ENCODE measurements at places on chromosomes 1 and 21.
A peak's percentile ranks its signal among the peaks of the same experiment; 100 is the strongest.

DNA sequence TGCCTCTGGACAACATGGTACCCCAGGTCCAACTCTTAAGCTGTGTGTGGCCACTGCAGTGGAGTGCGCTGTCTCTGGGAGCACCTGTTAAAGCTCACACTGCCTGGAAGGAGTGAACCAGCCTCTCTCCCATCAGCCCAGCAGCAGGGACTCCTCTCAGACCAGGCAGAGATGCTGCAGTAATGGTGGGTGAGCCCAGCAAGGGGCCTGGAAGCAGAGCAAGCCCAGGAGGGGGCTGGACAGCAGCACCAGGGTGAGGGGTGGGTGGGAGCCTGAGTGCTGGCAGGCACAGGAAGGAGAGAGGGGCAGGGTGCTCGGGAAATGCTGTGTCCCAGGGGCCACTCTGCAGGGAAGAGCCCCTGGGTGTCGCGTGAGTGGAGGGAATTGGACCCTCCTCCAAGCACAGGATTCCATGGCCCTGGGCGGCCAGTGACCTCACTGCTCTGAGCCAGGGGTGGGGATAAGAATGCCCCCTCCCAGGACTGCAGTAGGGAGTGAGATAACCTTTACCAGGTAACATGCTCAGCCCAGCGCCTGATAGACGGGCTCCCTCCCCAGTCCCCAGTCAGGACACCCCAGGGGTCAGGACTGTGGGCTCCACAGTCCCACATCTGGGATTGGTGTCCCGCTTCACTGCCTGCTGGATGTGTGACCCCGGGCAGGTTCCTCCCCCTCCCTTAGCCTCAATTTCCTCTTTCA lies 313.1 kb downstream of the MATN1 start:
- no peak for DNase-seq

DNA sequence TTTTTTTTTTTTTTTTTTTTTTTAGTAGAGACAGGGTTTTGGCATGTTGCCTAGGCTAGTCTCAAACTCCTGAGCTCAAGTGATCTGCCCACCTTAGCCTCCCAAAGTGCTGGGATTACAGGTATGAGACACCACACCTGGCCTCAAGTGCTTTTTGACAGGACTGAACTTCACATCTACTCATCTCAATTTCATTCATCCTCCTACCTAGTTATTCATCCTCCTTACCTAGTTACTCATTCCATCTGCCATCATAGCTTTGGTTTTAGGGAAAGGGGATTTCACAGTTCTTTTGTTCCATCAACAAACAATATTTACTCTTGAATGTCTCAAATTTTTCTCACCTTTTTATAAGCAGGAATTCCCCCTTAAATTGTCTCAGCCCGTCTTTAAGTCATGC lies 38.6 kb upstream of the RALGPS2 start:
- no peak for DNase-seq

- no peak for DNase-seq
Measured at GRCh38 chr1:62288662-62289061, 30.6 kb downstream of the KANK4 start.

DNA sequence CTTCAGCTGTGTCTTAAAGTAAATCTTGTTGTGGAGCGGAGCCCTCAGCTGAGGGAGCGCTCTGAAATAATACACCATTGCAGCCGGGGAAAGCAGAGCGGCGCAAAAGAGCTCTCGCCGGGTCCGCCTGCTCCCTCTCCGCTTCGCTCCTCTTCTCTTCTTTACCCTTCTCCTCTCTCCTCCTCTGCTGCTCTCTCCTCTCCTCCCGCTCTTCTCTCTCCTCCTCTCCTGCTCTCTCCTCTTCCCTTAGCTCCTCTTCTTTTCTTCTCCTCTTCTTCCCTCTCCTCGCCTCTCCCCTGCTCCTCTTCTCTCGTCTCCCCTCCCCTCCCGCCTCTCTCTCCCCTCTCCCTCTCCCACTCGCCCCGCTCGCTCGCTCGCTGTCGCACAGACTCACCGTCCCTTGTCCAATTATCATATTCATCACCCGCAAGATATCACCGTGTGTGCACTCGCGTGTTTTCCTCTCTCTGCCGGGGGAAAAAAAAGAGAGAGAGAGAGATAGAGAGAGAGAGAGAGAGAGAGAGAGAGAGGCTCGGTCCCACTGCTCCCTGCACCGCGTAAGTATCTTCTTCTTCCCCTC lies at the start of gene PROX1:
TSS of gene PROX1 (plus strand) at position 47 of the 580 bp plus-strand sequence. CDS start 8,563 bp downstream, outside the sequence.
- no peak for DNase-seq

DNA sequence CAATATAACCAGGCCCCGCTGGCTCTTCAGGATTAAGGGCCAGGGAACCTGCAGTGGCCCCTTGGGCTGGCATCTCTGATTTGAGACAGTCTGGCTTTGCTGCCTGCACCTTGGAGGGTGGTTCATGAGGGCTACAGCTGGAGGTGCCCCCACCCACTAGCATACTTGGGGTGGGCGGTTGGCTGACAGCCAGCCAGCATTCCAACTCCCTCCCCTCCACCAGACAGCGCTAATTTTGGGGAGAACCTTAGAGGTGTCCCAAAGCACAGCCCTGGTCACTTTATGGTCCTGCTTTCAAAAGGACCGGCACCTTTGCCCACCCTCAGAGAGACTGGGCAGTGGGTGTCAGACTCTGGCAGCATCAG lies 180.7 kb upstream of the VAMP3 start:
- DNase-seq = no peak

- DNase-seq = no peak
Measured at GRCh38 chr1:20401405-20402010, 84.5 kb downstream of the CAMK2N1 start.

DNA sequence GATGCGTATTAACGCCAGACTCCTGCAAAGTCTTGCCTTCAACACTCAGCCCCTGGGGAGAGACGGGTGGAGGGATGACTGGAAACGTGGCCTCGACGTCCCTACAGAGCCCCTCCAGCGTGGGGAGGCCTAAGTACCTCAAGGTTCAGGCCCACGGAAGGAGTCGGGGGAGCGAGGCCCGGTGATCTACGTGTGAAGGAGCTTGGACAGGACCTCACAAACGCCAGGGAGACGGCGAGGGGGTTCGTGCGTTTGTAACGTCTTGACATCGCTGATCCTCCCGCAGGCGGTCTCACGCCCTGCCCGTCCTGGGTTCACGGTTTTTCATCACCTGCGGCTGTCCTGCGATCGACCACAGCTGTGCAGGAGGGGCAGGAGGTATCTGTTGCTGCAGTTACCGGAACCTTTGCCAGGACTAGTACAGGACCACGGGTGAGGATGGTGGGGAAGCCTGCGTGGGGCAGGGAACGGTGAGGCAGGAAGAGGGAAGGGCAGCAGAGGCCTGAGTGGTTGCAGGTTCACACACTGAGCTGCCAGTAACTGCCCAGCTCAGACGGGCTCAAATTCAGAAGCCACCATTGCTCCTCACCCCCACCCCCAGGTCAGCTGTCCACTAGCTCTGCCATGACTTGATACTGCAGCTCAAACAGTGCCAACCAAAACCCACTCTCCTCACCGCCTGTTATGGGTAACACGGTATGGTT lies 889 bp upstream of the CCNL2 start:
- DNase-seq = no peak

DNA sequence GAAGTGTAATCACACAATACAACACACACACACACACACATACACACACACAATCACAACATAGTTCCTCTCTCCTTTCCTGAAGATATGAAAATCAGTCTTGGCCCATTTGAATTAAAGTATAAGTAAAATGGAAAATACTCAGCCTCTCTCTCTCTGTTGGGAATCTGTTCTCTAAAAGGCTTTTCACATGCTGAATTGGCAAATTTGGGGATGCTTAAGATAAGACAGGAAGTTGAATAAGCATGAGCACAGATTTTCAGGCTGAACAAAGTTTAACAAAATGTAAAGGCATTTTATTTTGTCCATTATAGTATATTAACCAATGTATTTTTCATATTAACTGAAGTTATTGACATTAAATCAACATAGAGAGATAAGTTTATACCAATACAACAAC lies 23.7 kb upstream of the FMO2 start:
- DNase-seq = no peak

GRCh38 chr1:204446413-204447111 lies 34.9 kb upstream of the PPP1R15B start:
- DNase-seq = peak; percentile 64

GRCh38 chr1:230270559-230271281 lies 155.4 kb downstream of the PGBD5 start:
- no peak for DNase-seq

GRCh38 chr1:63403386-63403785 lies 36.0 kb downstream of the ALG6 start:
- DNase-seq = no peak

All from stimulated activated CD4-positive, alpha-beta T cell treated with anti-CD3 and anti-CD28 coated beads, Interleukin-15, amount 100 ng/mL, for 1 hour (primary cell).